ENCODE measurements at places on chromosomes 13 and 19.

DNA sequence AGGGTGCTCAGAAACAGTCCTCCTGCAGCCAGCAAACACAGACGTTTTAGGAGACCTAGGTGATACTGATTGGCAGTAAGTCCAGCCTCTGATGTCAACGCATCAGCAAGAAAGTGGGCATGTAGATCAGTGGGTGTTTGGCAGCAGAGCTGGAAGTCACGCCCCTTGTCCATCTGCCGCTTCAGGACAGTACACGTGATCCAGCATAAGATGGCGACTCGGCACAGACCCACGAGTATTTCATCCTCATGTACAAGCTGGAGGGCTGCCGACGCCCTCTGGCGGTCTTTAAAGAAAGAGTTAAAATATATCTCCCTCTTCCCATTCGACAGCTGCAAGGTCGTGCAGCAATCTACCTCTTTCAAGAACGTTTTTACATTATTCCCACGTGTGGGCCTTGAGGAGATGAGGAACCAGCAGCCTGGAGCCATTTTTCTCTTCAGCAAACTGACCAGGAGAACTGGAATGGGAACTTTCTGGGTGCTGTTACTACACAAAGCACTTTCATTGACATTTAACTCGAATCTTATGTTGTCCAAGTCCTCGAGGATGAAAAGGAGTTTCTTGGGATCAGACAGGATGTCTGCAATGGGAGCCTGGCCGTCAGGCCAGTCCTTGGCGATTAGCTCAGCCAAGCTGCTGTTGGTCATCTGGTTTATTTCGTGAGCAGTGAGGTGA, 22.3 kb downstream of the NLRP11 start:
- peak; percentile 77 for DNase-seq

DNA sequence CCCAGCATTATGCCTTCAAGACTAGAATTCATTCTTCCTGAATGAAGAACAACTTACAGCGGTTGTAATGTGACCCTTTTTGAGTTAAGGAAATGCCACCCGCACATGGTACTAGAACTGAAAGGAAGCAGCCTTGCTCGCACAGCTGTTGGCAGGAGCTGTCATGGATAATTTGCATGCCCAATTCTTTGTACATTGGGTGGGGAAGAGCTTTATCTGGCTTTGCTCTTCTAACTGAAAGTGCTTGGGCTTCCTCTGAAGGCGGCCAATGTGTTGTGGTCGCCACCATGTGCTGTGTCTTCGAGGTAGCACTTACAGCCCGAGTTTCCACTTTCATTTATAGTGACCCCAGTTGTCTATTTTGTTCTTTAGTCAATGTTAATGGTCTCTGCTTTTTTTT, 3.4 kb downstream of the CCNE1 start:
- no peak for DNase-seq

- no peak for DNase-seq
These were observed 12.6 kb downstream of the TEAD2 start for GRCh38 chr19:49349567-49349966.

GRCh38 chr19:55368701-55369563, 1.3 kb downstream of the IL11 start:
- DNase-seq, result peak; percentile 61

DNA sequence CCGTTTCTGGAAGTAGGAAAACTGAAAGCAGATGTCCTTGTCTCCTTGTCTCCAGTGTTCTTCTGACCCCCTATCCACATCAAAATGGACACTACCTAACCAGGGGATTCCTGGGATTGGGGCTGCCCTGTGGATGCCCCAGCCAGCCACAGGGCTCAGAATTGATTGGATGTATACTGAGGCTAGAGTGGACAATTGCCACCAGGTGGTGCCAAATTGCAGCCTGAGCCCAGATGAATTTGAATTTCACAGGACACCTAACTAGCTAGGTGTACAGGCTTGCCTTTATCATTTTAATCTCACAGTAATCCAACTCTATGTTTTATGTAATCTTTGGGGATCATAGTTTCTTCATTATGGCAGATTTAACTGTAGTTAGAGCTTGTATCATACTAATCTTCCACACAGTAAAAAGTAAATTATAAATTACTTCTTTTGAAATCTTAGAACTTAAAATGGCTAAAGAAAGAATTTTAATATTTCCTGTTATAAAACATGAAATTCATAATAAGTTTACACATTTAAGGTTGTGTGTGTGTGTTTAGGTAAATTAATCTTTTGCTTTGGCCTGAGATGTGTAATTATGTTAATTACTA, 58.0 kb downstream of the PIBF1 start:
- DNase-seq, result peak; percentile 64

- DNase-seq, result no peak
These were observed 3.6 kb downstream of the CDADC1 start for GRCh38 chr13:49251326-49251725.

- peak; percentile 73 for DNase-seq
These were observed 166.4 kb downstream of the DCLK1 start for GRCh38 chr13:35964863-35965180.

DNA sequence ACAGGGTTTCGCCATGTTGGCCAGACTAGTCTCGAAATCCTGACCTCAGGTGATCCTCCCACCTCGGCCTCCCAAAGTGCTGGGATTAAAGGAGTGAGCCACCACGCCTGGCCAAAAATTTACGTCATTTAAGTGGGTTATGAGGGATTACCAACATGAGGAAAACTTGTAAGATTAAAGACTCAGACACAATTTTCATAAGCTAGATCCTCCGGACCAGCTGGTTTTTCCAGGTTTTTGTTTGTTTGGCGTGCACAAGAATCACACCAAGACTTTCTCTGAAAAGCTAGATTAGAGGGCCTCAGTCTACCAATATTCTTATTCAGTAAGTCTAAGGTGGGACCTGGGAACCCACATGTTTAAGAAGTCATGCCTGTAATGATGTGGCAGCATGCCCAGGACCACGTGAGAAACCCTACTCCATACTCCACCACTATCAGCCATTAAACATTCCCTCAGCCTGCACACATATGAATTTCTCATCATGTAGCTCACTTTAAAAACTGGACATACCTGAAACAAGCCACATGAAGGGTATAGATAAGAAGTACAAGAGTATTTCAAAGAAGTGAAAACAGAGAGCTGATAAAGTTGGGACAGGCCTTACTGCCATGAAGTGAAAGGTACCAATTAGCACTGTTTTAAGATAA, 25.7 kb downstream of the DIAPH3 start:
- no peak for DNase-seq

- DNase-seq, result no peak
These were observed 818.6 kb downstream of the SLITRK6 start for GRCh38 chr13:84980571-84980970.

GRCh38 chr13:98571955-98572662, 4.8 kb downstream of the STK24 start:
- DNase-seq, result peak; percentile 50

DNA sequence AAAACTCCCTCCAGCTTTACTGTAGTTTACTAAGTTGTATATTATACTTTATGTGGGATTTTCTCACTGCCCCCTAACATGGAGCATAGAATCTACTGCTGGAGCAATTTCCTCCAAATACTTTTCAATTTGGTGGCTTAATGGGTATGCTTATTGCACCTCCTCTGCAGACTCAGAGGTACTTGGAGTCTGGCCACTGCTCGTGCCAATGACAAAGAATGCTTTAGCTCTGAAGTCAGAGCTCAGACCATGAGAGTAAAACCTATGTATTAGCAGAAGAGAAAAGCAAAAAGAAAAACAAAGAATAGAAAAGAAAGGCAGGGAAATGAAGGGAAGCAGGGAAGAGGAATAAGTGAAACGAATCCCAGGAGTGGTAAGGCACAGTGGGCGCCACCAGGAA, 71.9 kb downstream of the SUCLA2 start:
- DNase-seq, result peak; percentile 16

GRCh38 chr13:110089100-110089499, 217.9 kb downstream of the COL4A1 start:
- no peak for DNase-seq

DNA sequence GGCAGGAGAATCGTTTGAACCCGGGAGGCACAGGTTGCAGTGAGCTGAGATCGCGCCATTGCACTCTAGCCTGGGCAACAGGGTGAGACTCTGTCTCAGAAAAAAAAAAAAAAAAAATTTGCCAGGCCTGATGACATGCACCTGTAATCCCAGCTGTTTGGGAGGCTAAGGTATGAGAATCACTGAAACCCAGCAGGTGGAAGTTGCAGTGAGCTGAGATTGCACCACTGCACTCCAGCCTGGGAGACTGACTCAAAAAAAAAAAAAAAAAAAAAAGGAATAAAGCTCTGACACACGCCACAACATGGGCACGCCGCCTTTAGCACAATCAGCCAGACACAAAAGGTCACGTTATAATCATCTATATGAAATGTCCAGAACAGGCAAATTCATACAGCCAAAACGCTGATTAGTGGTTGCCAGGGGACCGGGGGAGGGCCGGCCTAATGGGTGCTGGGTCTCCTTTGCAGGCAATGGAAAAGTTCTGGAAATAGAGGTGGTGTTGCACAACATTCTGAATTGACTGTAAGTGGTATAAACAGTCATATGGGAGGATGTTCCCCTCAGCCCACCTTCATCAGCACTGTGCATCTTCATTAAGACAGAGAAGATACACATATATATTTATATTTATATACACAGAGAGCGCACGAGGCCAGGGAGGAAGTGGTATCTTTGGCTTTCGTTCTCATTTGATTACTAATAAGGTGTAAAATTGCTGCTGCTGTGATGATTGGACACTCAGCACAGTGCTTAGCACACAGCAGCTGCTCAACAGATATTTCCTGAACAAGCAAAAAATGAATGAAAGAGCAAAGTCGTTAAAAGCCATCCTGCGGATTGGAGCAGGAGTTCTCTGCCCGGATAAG, 3.8 kb downstream of the HSPBP1 start:
- no peak for DNase-seq

- no peak for DNase-seq
These were observed 22.7 kb downstream of the SGCG start for GRCh38 chr13:23203516-23203915.

GRCh38 chr19:40600570-40601133, 517 bp upstream of the LTBP4 start:
- DNase-seq, result no peak

- no peak for DNase-seq
These were observed 13.5 kb upstream of the TLE5 start for GRCh38 chr19:3075605-3076431.

GRCh38 chr13:25171517-25172302, at the start of gene AMER2:
AMER2 (minus strand) TSS chr13:25172288; CDS start chr13:25171619, 669 bp downstream.
- DNase-seq, result peak; percentile 2

GRCh38 chr19:32646556-32646955, 28.4 kb downstream of the ANKRD27 start:
- no peak for DNase-seq

DNA sequence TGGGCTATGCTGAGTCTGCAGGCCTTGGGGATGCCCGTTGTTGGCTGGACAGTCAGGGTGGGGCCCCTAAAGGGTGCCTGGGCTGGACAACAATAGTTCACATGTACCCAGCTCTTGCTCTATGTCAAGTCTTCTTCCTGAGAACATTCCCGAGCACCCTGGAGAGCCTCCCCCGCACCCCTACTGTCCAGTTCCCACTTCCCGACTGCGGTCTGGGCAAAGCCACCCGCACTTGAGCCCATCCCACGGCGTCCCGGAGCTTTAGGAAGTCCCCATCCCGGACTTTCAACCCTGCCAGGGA, 1.1 kb upstream of the MPND start:
- DNase-seq, result peak; percentile 75

DNA sequence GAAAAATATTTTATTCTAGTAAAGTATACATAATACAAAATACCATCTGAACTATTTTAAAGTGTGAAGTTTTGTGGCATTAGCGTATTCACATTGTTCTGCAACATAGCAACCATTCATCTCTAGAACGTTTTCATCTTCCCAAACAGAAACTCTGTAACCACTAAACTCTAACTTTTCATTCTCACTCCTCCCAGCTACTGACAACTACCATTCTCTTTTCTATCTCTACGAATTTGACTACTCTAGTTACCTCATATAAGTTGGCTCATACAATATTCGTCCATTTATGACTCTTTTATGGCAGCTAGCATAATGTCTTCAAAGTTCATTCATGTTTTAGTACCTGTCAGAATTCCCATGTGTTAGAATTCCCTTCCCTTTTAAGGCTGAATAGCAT, 150.5 kb upstream of the MIR17HG start:
- DNase-seq, result no peak

DNA sequence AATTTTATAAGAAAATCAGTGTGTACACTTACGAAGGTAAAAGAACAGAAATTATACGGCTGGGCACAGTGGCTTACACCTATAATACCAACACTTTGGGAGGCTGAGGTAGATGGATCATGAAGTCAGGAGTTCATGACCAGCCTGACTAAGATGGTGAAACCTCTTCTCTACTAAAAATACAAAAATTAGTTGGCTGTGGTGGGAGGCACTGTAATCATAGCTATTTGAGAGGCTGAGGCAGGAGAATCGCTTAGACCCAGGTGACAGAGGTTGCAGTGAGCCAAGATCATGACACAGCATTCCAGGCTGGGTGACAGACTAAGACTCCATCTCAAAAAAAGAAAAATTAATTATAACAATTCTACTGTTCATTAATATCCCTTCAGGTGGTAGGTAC, 151.9 kb downstream of the ZNF737 start:
- no peak for DNase-seq

GRCh38 chr13:21399741-21400140, 59.4 kb downstream of the ZDHHC20 start:
- DNase-seq, result peak; percentile 18

- DNase-seq, result peak; percentile 2
These were observed 14.1 kb downstream of the ZNF429 start for GRCh38 chr19:21519488-21519887.

DNA sequence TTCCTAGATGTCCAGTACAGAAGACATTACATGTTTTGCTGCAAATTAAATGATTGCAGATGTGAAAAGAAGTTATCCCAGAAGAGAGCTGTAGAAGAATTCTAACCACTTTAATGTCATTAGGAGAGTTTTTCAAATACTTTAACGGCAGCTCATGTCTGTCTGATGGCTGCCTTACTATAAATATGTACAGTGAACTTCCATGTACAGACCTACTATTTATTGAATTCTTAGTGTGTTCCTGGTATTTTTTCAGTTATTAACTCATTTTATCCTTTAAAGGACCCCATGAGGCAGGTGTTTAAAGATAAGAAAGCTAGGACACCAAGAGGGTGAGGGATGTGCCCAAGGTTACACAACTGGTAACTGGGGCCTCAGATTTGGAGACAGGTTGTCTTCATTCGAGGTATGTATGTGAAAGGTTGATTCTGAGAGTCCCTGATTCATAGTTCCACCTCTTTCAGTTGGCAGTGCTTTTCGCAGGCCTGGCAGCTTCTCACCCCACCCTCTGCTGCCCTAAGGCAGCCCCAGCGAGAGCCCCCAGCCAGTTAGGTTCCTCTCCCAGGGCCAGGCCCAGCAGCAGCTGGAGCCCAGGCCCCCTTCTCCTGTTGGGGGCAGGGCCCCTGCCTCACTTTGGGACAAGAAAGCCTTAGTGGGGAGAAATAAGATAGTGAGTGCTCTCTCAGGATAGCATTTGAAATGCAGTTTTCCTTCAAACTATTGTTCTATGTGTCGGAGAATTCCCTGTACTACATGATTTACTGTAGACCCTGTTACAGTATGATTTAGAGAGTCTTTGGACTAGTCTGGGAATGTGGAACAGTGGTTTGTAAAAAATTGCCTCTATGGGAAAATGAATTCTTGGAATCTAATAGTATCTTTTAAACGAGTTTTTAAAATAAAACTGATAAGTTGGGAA, 67.7 kb upstream of the TEX29 start:
- no peak for DNase-seq
